ENCODE measurements at places on chromosomes 4 and X. TPM values are rescaled to one million over a fixed set of nuclear protein-coding genes. Genes with fewer than 3 reads are reported as not detected.

GRCh38 chr4:72500214-72500613, 68.8 kb downstream of the ADAMTS3 start:
- no peak overlapping the region for H3K4me3 ChIP-seq
- H3K27me3 ChIP-seq = no peaks in the 10 kb centered on the region
- DNase-seq = no peak
- H3K27ac ChIP-seq = no peak overlapping the region
- H3K4me1 ChIP-seq = no peaks in the 10 kb centered on the region

The TACC3 gene
- total RNA-seq = 20.5 TPM

GRCh38 chr4:8274765-8275547, 5.4 kb downstream of the HTRA3 start:
- no peak for DNase-seq
- no peaks in the 10 kb centered on the region for H3K36me3 ChIP-seq
- H3K4me3 ChIP-seq = no peak overlapping the region
- H3K4me1 ChIP-seq = no peaks in the 10 kb centered on the region

The CPLX1 gene
- not detected for total RNA-seq

DNA sequence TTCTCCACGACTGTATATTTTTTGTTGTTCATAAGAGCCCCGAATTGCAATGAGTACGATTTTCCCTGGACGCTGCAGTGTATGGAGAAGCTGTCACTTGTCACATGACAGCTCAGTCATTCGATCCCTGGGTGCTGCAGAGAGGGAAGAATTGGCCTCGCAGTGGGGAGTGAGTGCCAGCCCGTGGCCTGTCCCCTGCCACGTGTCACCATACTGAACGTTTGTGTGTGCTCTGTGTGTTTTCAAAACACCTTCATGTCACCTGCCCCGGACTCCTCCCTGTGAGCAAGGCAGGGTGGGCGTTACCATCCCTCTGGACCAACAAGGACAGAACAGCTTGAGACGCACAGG, 77.9 kb downstream of the TBL1X start:
- H3K4me1 ChIP-seq = peaks cover 25% of the 10 kb centered on the region
- H3K36me3 ChIP-seq = peaks cover 12% of the 10 kb centered on the region
